Aorta (tissue), 5 donors: ENCODE measurements at places on chromosomes 16 and 17. TPM values are rescaled to one million over a fixed set of nuclear protein-coding genes. Genes with fewer than 3 reads are reported as not detected.

DNA sequence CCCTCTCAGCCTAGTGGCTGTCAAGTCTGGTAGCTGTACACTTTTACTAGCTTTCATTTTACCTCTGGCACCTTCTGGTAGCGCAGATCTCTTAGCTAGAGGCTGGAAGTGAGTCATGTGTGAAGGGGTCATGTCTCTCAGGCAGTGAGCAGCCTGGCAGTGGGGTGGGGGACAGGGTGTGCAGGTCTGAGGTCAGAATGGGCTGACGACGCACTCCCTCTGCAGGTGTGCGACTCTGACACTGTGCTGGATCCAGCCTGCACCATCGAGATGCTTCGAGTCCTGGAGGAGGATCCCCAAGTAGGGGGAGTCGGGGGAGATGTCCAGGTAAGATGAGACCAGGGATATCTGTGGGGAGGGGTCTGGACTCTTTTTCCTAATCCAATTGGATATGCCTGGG, 7.8 kb downstream of the HAS3 start:
- peaks cover 5% of the 10 kb centered on the region for H3K36me3 ChIP-seq
- H3K27me3 ChIP-seq: no peaks in the 10 kb centered on the region
- H3K4me3 ChIP-seq: no peak overlapping the region
- no peak overlapping the region for H3K27ac ChIP-seq

Gene CACNG4
- not detected for polyA plus RNA-seq

GRCh38 chr17:43212641-43213490, 1.2 kb downstream of the TMEM106A start:
- no peak overlapping the region for H3K27ac ChIP-seq
- no peaks in the 10 kb centered on the region for H3K36me3 ChIP-seq
- no peaks in the 10 kb centered on the region for H3K4me1 ChIP-seq

- H3K27ac ChIP-seq: no peak overlapping the region
- no peaks in the 10 kb centered on the region for H3K36me3 ChIP-seq
- DNase-seq: no peak
- H3K4me3 ChIP-seq: no peak overlapping the region
- no peaks in the 10 kb centered on the region for H3K27me3 ChIP-seq
- no peaks in the 10 kb centered on the region for H3K4me1 ChIP-seq
Observed at GRCh38 chr16:80319181-80319580, 221.6 kb upstream of the DYNLRB2 start.

Gene MYO15A
- 7.5 TPM for polyA plus RNA-seq

GRCh38 chr16:81654346-81654745, 124.7 kb upstream of the PLCG2 start:
- no peaks in the 10 kb centered on the region for H3K27me3 ChIP-seq
- no peak overlapping the region for H3K4me3 ChIP-seq
- no peak for DNase-seq
- no peaks in the 10 kb centered on the region for H3K4me1 ChIP-seq

GRCh38 chr17:74419928-74420411, 11.9 kb upstream of the GPRC5C start:
- DNase-seq: no peak
- no peak overlapping the region for H3K4me3 ChIP-seq
- no peaks in the 10 kb centered on the region for H3K27me3 ChIP-seq
- no peaks in the 10 kb centered on the region for H3K4me1 ChIP-seq
- H3K27ac ChIP-seq: no peak overlapping the region
- H3K36me3 ChIP-seq: no peaks in the 10 kb centered on the region

Gene GNGT2
- polyA plus RNA-seq: 1.00 TPM

DNA sequence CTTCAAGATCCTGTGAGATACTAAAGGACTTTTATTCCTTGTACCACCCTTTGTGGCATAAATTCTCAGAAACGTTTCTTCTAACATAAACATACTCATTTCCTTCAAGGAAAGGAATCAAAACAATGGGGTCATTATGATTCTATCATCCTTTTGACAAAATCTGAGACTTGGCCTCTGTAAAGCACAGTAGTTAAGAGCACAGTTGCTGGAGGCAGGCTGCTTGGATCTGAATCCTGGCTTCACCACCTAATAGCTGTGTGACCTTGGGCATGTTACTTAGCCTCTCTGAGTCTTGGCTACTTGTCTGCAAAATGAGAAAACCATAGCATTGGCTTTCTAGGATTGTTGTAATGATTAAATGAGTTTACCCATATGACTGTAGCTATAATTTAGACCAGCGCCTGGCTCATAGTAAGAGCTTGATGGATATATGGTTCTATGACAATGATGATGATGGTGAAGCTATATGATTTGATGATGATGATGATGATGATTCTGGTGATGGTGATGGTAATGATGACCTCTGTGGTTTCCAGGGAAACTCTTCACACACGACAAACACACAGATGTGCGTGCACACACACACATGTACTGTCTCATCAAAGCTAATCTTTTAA, 6.1 kb upstream of the KRT31 start:
- no peak overlapping the region for H3K27ac ChIP-seq
- H3K4me3 ChIP-seq: no peak overlapping the region
- no peak for DNase-seq
- H3K27me3 ChIP-seq: no peaks in the 10 kb centered on the region
- no peaks in the 10 kb centered on the region for H3K36me3 ChIP-seq

- no peak overlapping the region for H3K27ac ChIP-seq
- H3K36me3 ChIP-seq: peaks cover 5% of the 10 kb centered on the region
- H3K27me3 ChIP-seq: no peaks in the 10 kb centered on the region
- DNase-seq: no peak
Observed at GRCh38 chr17:75507733-75508719, 7.3 kb downstream of the CASKIN2 start.

- H3K36me3 ChIP-seq: no peaks in the 10 kb centered on the region
- no peak overlapping the region for H3K4me3 ChIP-seq
- H3K4me1 ChIP-seq: peaks cover 9% of the 10 kb centered on the region
- H3K27me3 ChIP-seq: no peaks in the 10 kb centered on the region
- H3K27ac ChIP-seq: peak overlapping the region; percentile 53
Observed at GRCh38 chr17:40326832-40327199, 17.8 kb downstream of the RARA start.

GRCh38 chr17:11278186-11278991, 37.4 kb downstream of the SHISA6 start:
- no peaks in the 10 kb centered on the region for H3K4me1 ChIP-seq
- no peak for DNase-seq
- no peak overlapping the region for H3K4me3 ChIP-seq

GRCh38 chr17:8125154-8125946, 1.4 kb upstream of the HES7 start:
- no peaks in the 10 kb centered on the region for H3K36me3 ChIP-seq
- no peaks in the 10 kb centered on the region for H3K27me3 ChIP-seq
- no peak overlapping the region for H3K27ac ChIP-seq
- H3K4me3 ChIP-seq: peak overlapping the region; percentile 81

- H3K27ac ChIP-seq: no peak overlapping the region
- H3K4me1 ChIP-seq: no peaks in the 10 kb centered on the region
- no peaks in the 10 kb centered on the region for H3K36me3 ChIP-seq
- DNase-seq: no peak
- H3K27me3 ChIP-seq: no peaks in the 10 kb centered on the region
- no peak overlapping the region for H3K4me3 ChIP-seq
Observed at GRCh38 chr17:51228161-51228560, 31.7 kb downstream of the MBTD1 start.

Gene RILP
- polyA plus RNA-seq: 16.4 TPM

- no peak for DNase-seq
- H3K4me1 ChIP-seq: no peaks in the 10 kb centered on the region
- H3K4me3 ChIP-seq: no peak overlapping the region
- H3K27ac ChIP-seq: no peak overlapping the region
- no peaks in the 10 kb centered on the region for H3K27me3 ChIP-seq
- H3K36me3 ChIP-seq: no peaks in the 10 kb centered on the region
Observed at GRCh38 chr16:87880117-87880696, 10.9 kb upstream of the SLC7A5 start.

Gene HBA2
- polyA plus RNA-seq: 35.8 TPM

Gene SHBG
- polyA plus RNA-seq: not detected

- H3K4me1 ChIP-seq: no peaks in the 10 kb centered on the region
- no peak for DNase-seq
- H3K27me3 ChIP-seq: no peaks in the 10 kb centered on the region
- H3K36me3 ChIP-seq: no peaks in the 10 kb centered on the region
- H3K4me3 ChIP-seq: no peak overlapping the region
Observed at GRCh38 chr16:27398894-27399853, 2.8 kb upstream of the IL21R start.

DNA sequence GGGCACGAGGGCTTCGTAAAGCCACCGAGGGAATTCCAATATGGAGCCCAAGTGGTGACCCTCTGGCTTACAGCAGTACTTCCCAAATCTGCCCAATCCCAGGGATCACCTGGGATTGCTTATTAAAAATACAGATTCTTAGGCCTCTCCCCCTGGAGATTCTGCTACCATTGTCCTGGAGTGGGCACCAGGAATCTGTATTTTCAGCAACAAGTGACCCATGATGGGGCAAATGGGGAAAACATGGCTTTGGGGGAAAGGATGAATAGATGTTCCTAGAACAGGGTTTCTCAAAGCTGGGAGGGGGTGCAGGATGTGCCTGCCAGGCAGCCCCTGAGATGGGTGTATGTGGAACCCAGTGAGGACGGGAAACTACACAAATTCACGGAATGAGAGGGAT, 40.6 kb downstream of the EMP2 start:
- no peak overlapping the region for H3K27ac ChIP-seq
- no peak overlapping the region for H3K4me3 ChIP-seq
- DNase-seq: peak; percentile 2
- H3K4me1 ChIP-seq: no peaks in the 10 kb centered on the region

DNA sequence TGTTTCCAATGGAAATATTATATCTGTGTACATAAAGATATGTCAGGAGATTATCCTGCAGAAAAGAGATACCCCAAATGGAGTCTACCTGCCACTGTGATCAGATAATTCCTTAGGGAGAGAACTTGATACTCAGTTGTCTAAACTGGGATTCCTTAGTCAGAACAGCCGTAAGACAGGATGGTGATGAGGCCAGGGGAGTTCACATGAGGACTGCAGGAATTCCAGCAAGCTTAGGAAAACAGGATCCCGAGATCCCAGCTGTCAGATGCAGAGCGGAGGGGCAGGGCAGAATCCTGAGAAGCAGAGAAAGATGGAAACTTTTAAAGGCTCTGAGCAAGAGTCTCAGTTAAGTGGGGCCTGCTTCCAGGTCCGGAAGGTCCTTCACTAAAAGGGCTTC, 4.7 kb downstream of the KRABD2 start:
- DNase-seq: no peak
- H3K36me3 ChIP-seq: peaks cover 4% of the 10 kb centered on the region
- H3K27me3 ChIP-seq: no peaks in the 10 kb centered on the region
- no peak overlapping the region for H3K4me3 ChIP-seq
- no peak overlapping the region for H3K27ac ChIP-seq
- H3K4me1 ChIP-seq: no peaks in the 10 kb centered on the region

DNA sequence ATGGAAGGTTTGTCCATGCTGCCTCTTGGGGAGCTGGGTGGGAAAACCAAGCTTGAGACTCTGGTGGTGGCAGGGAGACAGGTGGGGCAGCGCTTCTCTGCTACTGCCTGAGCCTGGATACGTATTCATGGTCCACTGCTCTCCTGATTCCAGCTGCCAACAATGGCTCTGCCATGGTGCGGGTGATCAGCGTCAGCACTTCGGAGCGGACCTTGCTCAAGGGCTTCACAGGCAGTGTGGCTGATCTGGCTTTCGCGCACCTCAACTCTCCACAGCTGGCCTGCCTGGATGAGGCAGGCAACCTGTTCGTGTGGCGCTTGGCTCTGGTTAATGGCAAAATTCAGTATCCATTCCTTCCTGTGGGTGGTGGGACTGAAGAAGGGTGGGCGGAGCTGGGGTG, 4.2 kb downstream of the EDC4 start:
- peaks cover 13% of the 10 kb centered on the region for H3K36me3 ChIP-seq
- no peaks in the 10 kb centered on the region for H3K27me3 ChIP-seq
- no peak overlapping the region for H3K27ac ChIP-seq
- no peak for DNase-seq

DNA sequence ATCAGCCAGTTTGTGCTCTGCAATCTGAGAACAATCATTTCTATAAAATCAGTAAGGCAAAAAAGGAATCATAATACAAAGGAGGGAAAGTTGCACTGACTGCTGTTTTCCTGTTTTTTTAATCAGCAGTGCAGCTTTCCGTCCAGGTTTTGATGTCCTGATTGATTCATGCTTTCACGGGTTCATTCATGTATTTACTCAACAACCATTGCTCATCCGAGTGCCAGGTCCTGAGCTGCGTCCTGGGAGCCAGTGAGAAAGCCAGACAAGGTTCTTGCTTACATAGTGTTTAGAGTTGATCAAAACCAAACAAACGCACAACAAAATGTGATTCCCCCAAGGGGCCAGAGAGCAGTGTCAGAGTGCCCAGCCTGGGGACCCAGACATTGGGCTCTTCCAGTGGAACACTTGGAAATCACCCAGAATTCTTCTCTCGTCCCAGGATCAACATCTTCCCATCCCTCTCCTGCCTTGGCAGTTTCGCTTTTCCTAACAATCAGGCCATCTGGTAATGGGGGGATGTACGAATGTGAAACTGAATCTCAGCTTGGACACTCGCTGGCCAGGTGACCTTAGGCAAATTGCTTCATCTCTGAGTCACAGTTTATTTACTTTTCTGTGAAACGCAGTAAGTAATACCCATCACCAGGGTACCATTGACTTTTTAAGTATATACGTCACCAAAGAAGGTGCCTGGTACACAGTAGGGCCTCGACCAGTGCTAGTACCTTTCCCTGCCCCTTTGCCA, 13.3 kb upstream of the C1QL1 start:
- H3K4me1 ChIP-seq: no peaks in the 10 kb centered on the region
- H3K4me3 ChIP-seq: no peak overlapping the region
- H3K27ac ChIP-seq: no peak overlapping the region
- no peak for DNase-seq

DNA sequence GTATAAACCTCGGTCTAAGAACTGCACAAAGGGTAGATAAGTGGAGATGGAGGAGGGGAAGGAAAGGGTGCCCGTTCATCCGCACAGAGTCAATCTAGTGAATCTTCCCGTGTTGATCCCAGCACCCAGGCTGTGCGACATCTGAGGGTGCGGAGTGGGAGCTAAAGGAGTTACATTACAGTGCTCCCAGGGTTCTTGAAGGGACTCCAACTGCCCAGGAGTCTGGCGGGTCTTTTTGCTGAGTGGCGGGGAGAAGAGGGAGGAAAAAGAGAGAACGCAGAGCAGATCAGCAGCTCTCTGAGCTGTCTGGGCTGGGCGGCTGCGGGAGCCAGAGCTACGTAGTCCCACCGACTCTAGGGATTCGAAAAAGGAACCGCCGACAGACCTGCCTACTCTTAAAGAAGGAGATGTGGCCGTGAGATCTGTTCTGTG, 1.6 kb upstream of the CA10 start:
- no peak for DNase-seq
- H3K27ac ChIP-seq: no peak overlapping the region
- no peaks in the 10 kb centered on the region for H3K4me1 ChIP-seq
- H3K4me3 ChIP-seq: no peak overlapping the region
- H3K36me3 ChIP-seq: no peaks in the 10 kb centered on the region

Gene SNN
- 15.5 TPM for polyA plus RNA-seq

GRCh38 chr16:57083485-57084126, 8.8 kb upstream of the CPNE2 start:
- H3K4me3 ChIP-seq: no peak overlapping the region
- DNase-seq: no peak
- no peak overlapping the region for H3K27ac ChIP-seq
- no peaks in the 10 kb centered on the region for H3K27me3 ChIP-seq
- H3K4me1 ChIP-seq: no peaks in the 10 kb centered on the region
- no peaks in the 10 kb centered on the region for H3K36me3 ChIP-seq
